NAMALWA (cell line): ENCODE measurements at places on chromosomes 2 and 18.

DNA sequence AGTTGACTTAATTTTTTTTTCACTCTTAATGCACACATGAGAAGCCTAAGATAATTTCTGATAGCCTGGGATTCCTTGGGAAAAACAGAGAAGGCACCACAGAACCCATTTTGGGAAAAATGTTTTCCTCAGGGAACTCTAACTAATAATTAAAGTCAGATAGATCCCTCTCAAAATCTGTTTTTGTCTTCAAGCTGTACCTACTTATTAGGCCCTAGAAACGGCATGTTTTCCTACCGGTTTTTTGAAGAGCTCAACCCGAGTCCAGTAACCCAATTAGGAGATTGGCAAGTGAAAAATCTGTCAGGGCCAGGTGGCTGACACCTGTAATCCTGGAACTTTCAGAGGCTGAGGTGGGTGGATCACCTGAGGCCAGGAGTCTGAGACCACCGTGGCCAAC is 16.1 kb upstream of the PDK1 start:
- DNase-seq = no peak

DNA sequence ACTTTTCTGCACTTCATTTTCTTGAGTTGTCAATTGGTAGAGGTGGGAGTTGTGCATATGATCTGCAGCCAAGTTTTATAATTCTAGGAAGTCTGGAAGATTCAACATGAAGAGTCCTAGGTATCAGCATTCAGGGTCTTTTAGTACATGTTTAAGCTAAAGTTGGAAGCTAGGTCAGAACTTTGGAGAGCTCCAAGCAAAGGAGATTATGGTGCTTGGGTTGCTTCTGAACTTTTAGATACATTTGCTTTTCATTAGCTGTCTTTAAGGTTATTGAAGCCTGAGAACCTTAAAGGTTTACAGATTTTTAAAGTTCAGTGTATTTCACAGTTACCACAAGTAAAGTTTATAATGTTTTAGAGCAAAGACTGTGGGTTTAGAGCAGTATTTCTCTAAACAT is 85.5 kb downstream of the EPC2 start:
- DNase-seq = no peak

DNA sequence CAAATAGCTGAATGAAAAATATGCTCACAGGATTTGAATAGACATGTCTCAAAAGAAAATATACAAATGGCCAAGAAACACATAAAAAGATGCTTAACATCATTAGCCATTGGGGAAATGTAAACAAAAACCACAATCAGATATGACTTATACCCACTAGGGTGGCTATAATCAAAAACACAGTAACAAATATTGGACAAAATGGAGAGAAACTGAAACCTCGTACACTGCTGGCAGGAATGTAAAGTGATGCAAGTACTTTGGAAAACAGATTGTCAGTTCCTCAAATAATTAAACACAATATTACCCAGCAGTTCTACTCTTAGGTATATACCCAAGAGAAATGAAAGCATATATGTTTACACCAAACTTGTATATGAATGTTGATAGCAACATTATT is 213.0 kb downstream of the PHLPP1 start:
- no peak for DNase-seq

- DNase-seq = peak; percentile 37
Observed at GRCh38 chr18:63161761-63162195, 157.8 kb downstream of the BCL2 start.

GRCh38 chr2:228986961-228987360 is 284.1 kb downstream of the PID1 start:
- DNase-seq = no peak

GRCh38 chr2:114046866-114047435 is 157.1 kb downstream of the ACTR3 start:
- no peak for DNase-seq
